Omental fat pad (tissue), 4 donors: ENCODE measurements at places on chromosomes 5 and 9.

- no peak for DNase-seq
These were observed 734.7 kb downstream of the IRX1 start for GRCh38 chr5:4330327-4330726.

GRCh38 chr5:5126444-5126843, 13.7 kb upstream of the ADAMTS16 start:
- DNase-seq, result no peak

GRCh38 chr9:82524407-82524806, 535.8 kb downstream of the SPATA31D1 start:
- no peak for DNase-seq

DNA sequence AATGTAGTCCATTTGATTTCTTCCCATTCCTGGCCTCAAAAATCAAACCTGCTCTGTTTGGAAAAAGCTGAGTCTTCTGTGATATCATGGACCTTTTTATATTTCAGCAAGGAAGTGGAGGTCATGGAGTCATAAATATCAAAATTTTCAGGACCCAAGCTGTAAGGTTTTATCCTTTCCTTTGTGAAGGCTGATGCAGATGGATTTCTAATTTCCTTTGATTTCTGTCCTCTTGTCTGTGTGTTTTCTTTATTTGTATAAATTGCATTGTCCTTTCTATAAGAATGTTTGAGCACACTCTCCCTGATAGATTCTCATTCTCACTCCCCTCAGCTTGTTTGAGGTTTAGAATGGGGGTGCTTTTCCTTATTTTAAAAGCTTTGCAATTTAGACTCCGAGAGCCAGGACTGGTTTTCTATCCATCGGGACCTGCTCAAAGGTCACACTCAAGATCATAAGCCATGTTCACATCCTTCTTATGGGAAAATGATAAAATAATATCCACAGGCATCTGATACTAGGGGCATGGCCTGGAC, 127.4 kb upstream of the TMEM161B start:
- no peak for DNase-seq

GRCh38 chr5:9197881-9198260, 348.0 kb downstream of the SEMA5A start:
- no peak for DNase-seq

DNA sequence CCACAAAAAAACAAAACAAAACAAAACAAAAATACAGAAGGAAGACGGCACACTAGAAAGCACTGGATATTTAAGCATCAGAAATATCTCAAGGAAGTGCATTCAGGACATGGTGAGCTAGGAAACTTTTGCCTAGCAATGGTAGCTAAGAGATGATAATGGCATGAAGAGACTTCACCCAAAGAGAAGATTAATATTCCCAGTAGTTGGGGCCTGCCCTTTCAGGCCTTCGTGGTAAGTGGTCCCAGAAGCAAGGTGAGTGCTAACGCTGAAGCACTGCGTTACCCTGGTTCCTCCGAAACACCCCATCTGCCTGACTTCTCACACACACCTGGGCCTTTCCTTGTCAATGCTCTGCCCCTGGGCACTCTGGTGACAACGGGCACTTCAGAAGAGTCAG, 585.2 kb downstream of the RAB3C start:
- no peak for DNase-seq

DNA sequence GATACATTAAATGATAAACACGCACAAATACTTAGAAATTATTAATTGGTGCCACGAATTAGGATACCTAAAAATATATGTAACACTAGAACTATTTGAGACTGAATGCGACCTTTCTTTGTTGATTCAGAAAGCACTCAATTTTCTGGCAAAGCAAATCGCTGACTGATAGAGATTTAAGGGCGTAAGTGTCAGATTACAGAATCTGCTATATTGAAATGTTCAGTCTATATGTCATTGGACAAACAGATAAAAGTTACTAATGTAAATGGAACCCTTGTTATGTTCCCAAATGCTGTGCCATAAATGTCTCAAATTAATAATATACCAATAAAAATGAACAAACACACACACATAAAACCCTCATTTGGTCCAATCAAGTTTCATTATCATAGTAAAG, 137.9 kb downstream of the MPDZ start:
- no peak for DNase-seq

DNA sequence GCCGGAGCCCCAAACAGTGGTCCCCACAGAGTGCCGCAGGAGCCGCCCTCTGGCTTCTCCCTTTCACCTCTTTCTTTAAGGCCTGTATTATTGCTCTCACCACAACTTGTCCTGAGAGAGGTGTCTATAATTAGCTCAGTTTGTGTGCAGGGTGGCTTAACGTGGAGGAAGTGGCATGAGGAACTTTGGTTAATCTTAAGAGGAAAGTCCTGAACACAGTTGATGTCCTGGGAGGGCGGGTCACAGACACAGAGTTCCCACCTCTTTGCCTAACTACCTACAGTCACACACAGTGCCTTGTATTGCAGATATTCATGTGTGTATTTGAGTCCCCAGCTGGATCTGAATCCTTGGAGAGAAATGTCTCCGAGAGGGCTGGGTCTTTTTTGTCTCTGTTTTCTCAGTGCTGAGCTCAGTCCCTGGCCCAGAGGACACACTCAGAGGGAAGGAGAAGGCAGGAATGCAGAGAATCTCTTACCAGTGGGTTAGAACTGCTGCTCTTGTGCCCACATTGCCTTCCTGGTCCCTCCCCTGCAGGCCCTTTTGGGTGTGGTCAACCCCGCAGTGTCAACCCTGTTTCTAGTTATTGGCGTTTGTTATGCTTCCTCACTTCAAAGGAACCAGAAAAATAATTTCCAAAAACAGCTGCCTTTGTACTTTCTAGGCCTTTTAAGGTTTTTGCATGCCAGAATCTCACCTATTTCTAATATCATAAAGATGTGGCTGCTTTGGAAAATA, 392.5 kb downstream of the KDM4C start:
- DNase-seq, result no peak

DNA sequence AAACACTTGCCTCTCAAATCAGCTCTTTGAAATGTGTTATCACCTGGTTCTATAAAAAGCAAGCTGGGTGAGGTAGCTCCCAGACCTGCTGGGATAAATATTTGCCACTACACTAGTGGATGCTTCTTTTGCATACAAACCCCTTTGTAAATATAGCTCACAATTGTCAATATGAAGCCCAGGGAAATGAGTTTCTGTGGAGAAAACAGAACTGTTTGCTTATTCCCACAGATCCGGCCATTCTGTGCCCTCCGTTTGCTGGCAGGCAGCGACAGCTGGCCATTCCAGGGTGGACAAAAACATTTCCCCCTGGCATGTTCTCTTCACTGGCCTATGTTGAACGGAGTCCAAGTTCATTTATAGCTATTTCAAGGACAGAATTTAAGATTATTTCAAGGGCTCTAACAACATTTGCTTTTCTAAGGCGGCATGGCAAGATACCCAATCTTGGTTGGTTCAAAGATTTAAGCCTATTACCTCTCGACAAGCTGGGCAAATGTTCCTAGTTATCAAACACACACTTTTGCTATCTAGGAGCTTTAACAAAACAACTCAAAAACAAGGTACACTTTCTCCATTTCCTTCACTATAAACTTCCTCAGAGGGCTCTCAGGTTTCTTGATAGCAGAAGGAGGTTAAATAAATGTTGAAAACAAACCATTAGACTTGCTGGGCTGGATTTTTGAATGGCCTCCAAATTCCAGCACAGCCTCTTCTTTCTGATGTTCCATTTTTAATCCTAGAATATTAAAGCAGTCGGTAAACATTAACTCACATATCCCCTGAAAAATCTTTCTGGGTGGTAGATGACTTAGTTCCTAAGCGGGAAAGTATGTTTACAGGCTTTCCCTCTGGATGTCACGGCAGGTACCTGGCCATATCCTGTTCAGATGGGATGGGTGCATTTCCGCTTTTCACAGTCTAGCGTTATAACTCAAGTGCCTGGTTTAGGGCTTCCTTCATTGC, 332.3 kb downstream of the PLK2 start:
- no peak for DNase-seq

- DNase-seq, result no peak
These were observed 153.5 kb downstream of the PRELID2 start for GRCh38 chr5:145681686-145682085.

- DNase-seq, result no peak
These were observed 124.4 kb upstream of the COL5A1 start for GRCh38 chr9:134517069-134517680.

GRCh38 chr9:81619353-81620001, 69.9 kb downstream of the TLE1 start:
- DNase-seq, result no peak

DNA sequence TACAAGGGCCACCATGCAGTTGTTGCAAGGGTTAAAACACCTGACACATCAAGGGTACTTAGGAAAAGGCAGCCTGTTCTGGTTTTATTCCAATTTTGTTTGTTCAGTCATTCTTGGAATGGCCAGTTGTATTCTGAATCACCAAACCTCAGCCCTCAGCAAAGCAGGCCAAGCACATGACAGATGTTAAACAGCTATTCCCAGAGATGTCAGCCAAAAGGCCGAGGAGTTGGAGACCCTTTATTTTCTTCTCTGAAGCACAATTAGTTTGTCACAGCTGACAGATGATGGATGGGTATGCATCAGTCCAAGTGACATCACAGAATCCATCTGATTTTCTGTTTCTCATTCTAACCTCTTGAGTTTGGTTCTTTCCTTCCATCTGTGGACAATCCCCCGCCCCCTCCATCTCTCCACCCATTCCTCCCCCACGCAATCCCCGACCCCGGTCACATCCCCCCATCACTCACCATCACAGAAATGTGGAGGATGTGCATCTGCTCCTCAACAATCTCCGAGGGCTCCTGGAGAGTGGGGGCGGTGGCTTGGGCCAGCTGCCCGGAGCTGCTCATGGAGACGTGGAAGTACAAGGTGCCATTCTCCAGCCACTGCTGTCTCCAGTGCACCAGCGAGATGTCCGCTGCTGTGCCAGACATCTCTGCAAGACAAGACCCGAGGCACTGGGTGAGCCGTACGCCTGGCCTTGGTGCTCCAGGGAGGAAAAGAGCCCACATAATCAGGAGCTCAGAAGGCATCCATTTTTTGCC, 123.8 kb downstream of the ASTN2 start:
- DNase-seq, result no peak

GRCh38 chr5:51599587-51599986, 216.3 kb downstream of the ISL1 start:
- no peak for DNase-seq

GRCh38 chr9:129607027-129607387, 13.9 kb downstream of the C9orf50 start:
- no peak for DNase-seq

DNA sequence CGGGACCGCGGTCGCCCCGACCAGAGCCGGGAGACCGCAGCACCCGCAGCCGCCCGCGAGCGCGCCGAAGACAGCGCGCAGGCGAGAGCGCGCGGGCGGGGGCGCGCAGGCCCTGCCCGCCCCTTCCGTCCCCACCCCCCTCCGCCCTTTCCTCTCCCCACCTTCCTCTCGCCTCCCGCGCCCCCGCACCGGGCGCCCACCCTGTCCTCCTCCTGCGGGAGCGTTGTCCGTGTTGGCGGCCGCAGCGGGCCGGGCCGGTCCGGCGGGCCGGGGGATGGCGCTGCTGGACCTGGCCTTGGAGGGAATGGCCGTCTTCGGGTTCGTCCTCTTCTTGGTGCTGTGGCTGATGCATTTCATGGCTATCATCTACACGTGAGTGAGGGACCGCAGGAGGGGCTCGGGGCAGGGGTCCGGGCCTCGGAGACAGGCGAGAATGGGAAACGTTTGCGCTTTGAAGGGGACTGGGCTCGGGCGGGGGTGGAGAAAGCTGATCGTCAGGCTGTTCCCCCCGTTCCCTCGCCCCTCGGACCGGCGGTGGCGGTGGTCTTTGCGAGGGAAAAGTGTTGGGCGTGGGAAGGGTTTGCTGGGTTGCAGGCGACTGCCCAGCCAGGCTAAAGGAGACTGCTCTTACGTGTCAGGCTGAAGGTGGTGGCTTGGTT, 457 bp downstream of the UGCG start:
- peak; percentile 41 for DNase-seq

DNA sequence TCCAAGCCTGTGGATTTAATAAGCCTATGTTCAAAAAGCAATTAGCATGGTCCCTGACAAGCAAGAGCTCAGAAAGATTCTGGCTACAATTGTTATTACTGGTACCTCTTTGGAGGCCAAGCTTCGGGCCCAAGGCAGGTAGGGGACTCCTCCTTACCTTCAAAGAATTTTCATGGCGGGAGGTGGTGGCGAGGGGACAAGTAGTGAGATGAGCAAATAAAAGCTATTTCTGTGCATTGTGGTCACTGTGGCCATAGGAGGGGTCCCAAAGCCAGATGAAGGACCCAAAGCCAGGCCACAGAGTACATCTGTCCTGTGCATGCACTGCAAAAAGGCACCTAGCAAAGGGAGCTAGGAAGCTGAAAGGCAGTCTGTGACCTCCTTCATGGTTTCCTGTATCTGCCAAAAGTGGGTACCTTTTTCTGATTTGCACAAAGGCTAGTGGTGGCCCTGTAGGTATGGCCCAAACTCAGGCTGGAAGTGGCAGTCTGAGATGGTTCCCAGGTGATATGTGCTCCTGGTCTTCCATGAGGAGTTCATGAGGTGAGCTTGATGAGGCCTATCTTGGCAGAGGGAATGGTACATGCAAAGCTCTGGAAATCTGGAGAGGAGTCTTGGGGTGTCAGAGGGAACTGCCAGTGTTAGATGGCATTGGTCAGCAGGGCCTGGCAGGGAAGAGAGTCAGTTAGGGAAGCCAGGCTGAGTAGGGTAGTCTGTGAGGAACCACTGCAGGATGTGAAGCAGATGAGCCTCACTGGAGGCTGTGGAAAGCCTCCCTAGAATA, 3.3 kb upstream of the CXXC5 start:
- DNase-seq, result no peak

DNA sequence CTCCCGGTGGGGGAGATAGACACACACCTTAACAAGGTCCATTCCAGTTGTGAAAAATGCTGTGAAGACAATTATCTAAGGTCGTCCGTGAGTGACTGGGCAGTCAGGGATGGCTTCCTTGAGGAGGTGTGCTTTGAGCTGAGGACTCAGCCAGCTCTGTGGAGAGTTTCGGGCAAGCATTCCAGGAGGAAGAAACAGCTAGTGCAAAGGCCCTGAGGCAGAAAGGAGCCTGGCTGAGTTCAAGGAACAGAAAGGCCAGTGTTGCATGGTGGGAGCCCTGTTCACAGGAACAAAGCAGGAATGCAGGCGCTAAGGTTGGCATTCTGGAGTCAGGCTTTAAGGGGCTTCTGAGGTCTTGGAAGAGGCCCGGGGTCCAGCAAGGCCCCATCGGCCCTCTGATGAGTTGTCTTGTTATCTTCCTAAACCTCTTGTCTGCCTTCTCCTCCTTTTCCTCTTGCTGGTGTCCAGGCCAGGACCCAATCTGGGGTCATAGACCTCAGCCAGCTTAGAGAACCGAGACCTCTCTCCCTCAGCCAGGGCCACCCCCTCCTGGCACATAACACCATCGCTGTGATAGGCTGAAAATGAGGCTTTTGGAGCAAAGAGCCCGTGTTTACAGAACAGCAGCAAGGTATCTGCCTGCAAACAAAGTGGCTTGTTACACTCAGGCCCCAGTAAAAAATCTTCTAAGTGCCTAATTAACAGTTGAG, 270.2 kb upstream of the MVB12B start:
- no peak for DNase-seq

- no peak for DNase-seq
These were observed 5.1 kb downstream of the IGFBPL1 start for GRCh38 chr9:38419181-38419580.

GRCh38 chr5:132256783-132257130, 739 bp upstream of the PDLIM4 start:
- DNase-seq, result no peak

- no peak for DNase-seq
These were observed 329 bp downstream of the CDC23 start for GRCh38 chr5:138212828-138213160.
